Activated CD4-positive, alpha-beta T cell treated with anti-CD3 and anti-CD28 coated beads for 24 hours (primary cell): ENCODE measurements at places on chromosomes 12 and 14.

- DNase-seq: no peak
Observed at GRCh38 chr12:124398578-124399227, 103.8 kb downstream of the RFLNA start.

DNA sequence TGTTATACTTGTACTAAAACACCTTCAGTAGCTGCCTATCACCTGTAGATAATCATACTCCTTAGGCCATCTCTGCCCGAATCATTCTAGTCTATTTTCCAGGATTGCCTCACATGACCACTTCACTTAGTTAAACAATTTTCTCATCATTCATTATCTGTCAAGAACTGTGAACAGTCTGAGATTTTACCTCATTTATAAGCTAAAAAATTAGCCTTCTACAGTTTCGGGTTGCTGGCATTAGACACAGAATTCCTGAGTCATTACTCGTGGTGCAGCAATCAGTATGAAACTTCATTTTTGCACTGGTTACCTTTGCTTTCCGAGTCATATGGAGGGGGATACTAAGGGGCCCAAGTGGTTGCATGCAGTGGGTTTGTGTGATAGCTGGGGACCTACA, 57.6 kb upstream of the OTOGL start:
- no peak for DNase-seq

GRCh38 chr12:68317047-68317667, 15.0 kb downstream of the MDM1 start:
- DNase-seq: peak; percentile 45

GRCh38 chr14:24959791-24960331, 90.1 kb downstream of the STXBP6 start:
- DNase-seq: no peak

GRCh38 chr12:122984612-122985337, 4.3 kb downstream of the ARL6IP4 start:
- no peak for DNase-seq

DNA sequence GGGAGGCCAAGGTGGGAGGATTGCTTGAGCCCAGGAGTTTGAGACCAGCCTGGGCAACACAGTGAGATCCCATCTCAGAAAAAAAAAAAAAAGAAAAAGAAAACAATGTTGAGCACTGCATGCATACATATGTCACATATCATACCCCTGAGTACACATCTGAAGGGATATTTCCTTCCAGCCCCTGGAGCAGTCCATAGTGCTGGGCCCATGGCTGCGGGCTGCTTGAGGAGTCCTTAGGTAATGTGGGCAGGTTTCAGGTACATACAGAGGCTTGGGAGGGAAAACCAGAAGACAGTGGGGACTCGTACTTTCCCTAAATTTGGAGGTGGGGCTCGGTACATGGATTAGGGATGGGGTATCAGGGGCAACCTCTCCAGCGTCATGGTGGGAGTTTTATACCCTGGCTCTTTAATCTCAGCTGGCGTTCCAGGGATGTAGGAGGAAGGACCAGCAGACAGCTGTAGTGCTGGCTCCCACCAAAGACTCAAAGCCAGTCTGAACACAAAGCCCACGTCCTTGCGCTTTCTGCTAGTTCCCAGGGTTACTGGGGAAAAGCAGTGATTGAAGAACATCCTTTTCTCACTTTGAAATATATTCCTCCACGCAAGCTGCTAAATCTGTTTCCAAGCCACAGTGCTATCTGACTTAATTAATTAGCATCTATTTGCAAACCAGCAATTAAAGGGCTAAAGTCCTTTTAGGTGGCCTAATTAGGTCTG, 5.2 kb downstream of the OTUB2 start:
- no peak for DNase-seq

DNA sequence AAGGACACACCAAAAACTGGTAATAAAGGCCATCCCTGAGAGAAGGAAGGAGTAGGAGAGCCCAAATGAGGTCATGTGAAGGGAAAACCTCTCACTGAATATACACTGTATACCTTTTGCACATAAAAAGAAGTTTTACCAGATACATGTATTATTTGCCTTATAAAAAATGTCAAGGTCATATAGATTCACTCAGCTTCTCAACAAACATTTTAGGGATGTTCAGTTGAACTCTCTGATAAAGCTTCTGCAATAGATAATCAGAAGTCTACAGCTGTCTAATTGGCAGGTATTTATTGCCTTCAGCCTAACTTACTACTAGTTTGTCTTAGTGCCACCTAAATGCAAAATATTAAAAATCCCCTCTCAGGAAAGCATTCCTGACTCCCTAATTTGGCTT, 8.7 kb downstream of the SLC11A2 start:
- no peak for DNase-seq

DNA sequence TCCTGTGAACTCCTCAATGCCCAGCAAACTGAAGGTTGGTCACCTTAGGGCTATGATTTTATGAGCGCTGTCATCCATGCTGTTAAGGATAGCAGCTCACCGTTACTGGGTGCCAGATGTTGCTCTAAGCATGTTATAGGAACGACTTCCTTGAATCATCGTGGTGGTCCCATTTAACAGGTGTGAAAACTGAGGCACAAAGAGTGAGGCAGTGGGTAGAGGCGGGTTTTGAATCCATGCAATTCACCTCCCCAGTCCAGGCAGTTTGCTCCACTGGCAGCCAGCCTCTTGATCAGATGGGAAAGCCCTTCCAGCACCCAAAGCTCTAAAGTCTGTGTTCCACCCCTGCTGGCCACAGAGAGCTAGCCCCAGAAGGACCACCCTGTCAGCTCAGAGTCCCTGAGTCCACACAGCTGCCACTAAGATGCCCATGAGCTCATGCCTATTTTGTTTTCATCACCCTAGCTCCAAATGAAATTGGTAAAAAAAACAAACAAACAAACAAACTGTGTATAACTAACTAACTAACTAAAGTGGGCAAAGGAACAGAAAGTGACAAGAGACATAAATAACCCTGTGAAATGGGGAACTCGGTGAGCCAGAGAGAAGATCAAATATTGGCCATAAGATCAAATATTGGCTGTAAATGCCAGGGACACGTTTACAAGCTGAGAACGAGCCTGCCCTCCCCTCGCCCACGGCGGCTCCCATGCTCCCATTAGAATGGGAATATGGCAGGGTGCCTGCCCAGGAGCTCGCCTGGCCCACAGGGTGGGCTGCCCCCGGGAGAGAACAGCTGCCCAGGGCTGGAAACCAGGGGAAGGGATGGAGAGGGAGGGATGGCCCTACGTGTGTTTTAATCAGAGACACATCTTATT, 72.3 kb upstream of the RFLNA start:
- DNase-seq: no peak

DNA sequence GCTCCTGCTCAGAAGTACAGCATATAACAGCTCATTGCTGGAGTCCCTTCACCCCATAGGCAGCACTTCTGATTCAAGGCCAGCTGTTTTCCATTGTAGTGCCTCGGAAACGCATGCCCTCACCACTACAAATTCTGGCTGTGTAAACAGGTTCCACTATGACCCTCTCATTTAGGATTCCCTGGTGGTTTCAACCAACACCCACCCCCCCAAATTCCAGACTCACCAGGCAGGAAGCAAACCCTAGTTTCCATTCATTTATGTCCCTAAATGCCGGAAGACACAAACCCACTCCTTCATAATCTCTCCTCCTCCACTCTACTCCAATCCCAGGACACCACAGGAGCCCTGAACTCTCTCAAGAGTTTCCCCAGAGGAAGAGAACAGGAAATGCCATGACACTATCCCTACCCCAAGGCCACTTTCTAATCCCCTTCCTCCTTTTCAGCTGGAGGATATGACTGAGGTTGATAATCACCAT, 75.9 kb upstream of the TMPO start:
- DNase-seq: no peak

- no peak for DNase-seq
Observed at GRCh38 chr12:15788233-15789219, 662 bp downstream of the EPS8 start.

DNA sequence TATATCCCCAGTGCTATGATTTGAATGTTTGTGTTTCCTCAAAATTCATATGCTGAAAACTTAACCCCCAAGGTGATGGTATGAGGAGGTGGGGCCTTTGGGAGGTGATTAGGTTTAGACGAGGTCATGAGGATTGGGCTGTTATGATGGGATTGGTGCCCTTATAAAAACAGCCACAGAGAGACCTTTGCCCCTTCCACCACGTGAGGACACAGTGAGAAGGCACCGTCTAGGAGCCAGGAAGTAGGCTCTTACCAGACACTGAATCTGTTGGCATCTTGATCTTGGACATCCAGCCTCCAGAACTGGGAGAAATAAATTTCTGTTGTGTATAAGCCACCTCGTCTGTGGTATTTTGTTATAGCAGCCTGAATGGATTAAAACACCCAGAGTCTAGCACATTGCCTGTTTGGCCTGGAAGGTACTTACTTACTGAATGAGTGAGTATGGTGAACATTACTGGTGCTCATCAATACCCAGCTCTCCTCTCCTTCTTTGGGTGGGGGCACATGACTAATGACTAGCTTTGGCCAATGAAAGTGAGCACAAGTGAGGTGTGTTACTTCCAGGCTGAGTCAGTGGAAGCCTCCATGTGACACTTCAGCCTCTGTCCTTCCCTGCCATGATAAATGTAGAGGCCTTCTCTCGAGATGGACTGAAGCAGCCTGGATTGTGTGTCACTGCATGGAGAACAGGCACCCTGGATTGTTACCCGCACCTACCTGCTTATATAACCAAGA, 72.4 kb upstream of the CHST11 start:
- no peak for DNase-seq

GRCh38 chr12:69196302-69197288, 42.8 kb upstream of the CPSF6 start:
- no peak for DNase-seq

- DNase-seq: no peak
Observed at GRCh38 chr12:51905471-51906429, 1.6 kb upstream of the ACVRL1 start.

- DNase-seq: peak; percentile 17
Observed at GRCh38 chr12:69240631-69240995, 1.2 kb downstream of the CPSF6 start.

GRCh38 chr12:31633464-31633863, 26.0 kb upstream of the ETFBKMT start:
- DNase-seq: no peak

- no peak for DNase-seq
Observed at GRCh38 chr12:47316609-47317049, 236.9 kb upstream of the AMIGO2 start.

DNA sequence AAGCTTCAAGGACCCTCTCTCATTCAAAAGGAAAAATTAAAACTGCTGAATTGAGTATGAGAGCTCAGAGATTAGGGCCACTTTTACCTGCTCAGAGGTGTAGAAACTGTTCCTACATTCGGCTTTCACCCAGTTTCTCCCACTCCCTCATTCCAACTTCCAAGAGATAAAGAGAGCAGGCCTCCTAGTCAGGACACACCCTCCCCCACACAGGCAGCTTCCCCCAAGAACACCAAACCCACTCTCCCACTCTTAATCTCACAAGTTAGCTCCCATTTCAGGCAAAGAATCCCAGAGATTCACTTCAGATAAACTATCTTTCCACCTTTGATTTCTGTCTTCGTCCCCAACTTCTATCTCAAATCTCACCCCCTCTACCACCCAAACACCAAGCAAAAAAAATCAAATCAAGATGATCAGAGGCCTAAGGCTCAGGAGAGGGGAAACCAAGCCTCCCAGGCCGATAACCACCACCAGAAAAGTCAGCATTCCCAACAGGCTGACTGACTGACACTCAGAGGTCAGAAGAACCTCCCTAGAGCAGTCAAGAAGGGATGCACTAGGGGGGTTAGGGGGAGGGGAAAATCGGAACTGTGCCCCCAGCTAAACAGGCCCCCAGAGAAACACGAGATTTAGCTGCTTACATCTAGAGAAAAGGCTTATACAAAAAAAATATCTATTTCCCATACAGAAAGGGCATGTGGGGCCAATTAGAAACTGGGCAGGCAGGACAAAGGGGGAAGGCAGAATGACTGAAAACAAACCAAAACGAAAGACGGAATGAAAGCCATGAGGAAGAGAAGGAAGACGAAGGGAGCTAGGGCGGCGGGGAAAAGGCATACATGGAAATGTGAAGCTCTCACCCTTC, 13.2 kb upstream of the CDH24 start:
- DNase-seq: no peak

DNA sequence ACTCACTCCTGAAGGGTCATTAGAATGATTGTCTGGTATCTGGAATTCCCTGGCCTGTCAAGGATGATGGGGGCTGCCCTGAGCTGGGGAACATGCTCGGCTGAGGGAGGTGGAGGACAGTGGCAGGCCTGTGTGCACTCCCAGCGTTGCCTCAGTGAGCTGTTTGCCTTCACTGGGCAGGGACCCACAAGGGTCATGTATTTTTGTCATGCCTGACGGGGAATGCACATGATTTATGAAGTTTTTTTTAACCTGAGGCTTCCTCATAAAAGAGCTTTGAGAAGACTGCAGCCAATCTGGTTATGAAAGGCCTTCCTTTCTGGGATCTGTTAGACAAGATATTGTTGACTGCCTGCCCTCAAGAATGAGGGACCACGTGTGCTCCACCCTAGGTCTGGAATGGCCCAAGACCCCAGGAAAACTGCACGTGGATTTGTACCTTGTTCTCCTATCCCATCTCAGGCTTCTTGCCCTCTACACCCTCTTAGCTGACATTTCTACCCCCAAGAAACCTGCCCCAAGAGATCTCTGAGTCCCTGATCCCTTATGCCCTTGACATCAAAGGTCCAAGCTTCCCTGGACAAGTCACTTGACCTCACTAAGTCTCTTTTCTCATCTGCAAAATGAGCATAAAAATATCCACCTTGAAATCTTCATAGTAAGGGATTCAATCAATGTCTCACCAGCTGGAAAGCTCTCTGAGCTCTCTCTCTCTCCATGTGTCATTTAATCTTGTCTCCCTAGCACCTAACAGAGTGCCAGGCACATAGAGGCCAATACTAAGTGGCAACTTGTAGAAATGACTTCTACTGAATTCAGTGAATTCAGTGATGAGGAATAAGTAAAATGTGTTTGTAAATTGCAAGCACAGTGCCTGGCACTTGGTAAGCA, 24.5 kb upstream of the COL2A1 start:
- DNase-seq: no peak

DNA sequence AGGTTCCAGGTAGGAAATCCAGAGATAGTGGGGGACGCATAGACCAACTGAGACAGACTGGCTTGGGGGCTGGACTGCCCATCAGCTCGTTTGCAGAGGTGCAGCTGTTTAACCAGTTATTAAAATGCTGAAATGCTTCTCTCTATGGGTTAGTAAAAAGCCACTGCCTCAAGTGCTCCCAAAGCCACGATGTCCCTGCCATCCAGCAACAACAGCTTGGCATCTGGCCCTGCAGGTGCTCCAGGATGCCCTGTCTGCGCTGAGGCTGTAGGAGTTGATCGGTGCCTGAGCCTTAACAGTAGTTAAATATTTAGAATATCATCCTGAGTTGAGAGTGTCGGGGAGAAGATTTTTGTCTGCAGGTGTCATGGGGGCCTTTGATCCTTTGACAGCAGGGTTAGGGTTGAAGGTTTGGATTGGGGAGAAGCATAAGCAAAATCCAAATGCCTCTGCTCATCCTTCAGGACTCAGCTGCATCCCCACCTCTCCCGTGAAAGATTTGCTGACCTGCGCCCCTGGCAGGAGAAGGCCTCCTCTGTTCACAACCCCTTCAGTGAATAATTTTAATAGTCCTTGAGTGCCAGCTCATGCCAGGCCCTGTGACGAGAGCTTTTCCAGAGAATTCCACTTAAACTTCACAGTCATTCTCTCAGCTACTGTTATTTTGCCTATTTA, 127.3 kb upstream of the PWP1 start:
- DNase-seq: no peak
